Caco-2 (cell line): ENCODE measurements at places on chromosomes 3 and 15.

DNA sequence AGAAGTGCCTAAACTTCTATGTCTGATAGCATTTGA lies at the start of gene TP63:
Gene TP63, plus strand, starts transcription at position 17 of the 36 bp plus-strand sequence. CDS start 127 bp downstream, outside the sequence.
- no peak for DNase-seq

DNA sequence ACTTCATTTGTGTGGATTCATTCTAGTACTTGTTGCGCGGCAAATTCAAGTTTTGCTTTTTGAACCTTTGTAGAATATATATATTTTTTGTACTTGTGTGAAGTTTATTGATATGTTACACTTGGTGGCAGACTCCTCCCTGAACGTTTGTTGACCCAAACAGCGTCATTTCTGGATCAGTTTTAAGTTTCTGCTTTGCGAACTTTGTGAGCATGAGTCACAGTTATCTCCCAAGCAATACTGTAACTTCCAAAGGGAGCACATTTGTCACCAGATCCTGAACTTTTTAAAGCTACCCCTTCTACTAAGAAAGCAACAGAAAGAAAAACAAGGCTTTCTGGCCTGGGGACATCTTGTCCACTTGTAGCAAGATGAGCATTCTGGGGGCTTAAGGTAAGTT lies 74.8 kb upstream of the CACNA2D3 start:
- no peak for DNase-seq

- DNase-seq: no peak
Measured at GRCh38 chr15:91484141-91484540, 369.4 kb upstream of the SLCO3A1 start.

DNA sequence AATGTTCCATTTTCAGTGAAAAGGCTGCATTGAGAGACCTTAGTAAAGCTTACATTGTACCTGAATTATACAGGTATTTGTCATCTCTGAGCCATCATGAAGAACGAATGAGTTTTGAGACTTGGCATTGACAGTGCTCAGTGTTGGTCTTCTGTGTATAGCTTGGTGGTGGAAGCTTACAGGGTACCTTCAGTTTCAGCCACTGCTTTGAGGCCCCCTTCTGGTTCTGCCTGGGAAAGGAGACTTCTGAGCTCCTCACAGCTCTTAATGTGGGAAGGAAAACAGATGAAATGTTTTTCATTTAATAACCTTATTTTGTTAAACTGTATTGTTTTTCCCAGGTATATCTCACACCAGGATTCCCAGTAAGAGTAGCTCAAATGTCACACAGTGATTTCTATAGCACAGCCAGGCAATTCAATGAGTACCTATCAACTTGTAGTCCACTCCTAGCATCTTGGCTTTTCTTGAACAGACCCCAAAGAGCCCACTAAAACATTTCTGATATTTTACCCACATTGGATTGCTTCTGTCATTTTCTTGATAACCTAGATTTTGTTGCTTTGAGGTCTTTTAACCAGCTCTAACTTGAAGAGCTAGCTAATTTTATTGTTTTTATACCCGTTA lies 5.6 kb downstream of the SERPINI1 start:
- peak; percentile 55 for DNase-seq

DNA sequence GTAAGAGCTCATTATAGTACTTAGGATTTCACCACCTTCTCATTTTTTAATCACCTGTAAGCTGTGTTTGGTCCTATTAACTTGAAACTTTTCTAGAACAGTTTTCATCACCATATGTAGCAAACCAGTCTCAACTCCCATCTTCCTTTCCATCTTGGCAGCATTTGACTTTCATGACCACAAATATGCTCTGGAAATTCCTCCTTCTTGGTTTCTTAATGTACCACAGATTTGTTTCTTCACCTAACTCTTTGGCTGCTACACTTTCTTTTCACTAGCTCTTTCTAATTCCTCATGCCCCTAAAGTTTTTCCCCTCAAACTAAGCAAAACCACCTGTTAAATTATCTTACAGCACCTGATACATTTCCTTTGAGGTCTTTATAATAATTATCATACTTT lies 13.2 kb upstream of the NMB start:
- DNase-seq: no peak

GRCh38 chr3:62454916-62455315 lies 81.6 kb upstream of the FEZF2 start:
- no peak for DNase-seq

DNA sequence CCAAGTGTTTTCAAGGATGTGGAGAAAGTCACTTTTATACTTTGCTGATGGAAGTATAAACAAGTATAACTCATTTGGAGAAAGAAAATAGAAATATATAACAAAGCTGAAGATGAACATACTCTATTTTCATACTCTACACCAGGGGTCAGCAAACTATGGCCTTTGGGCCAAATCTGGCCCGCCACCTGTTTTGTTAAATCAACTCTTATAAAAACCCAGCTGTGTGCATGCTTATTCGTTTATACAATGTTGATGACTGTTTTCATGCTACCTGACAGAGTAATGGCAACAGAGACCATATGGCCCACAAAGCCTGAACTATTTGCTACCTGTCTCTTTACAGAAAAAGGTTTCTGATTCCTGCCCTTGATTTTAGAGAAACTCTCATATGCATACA lies 124.0 kb downstream of the NR1D2 start:
- DNase-seq: peak; percentile 38

DNA sequence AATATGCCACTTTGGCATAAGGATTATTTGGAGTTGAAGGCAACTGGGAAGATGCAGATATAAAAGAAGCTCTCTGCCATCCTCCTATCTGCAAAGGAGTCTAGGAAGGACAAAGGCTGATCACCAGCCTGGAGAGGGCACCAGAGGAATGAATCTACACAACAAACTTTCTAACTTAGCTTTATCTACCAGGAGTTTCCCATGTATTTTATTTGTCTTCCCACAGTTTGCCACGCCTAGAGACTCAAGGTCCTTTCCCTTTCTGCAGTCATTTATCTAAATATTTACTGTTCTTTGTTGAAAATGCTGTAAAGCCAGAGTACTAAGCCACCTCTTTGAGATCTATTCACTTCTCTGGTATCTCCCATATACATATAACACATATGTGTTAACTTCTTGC lies 32.2 kb downstream of the GPR176 start:
- DNase-seq: peak; percentile 59

GRCh38 chr3:149969110-149969939 lies 1.4 kb downstream of the PFN2 start:
- peak; percentile 71 for DNase-seq

DNA sequence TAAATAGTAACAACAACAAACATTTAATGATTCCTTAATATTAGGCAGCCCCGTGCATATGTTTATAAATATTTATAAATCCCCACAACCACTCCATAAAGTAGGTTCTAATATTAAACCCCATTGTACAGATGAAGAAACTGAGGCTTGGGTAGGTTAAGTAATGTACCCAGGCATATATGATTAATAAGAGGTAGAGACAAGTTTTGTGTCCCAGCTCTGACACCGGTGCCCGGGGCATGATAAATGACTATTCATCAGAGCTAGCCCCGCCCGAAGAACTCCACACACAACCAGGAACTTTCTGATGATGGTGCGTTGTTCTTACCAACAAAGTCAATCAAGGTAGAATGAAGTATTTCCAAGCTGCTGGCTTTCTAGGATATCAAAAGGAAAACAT lies 19.4 kb downstream of the CDCP1 start:
- DNase-seq: no peak

GRCh38 chr15:66773129-66773873 lies 71.3 kb downstream of the SMAD6 start:
- peak; percentile 79 for DNase-seq

DNA sequence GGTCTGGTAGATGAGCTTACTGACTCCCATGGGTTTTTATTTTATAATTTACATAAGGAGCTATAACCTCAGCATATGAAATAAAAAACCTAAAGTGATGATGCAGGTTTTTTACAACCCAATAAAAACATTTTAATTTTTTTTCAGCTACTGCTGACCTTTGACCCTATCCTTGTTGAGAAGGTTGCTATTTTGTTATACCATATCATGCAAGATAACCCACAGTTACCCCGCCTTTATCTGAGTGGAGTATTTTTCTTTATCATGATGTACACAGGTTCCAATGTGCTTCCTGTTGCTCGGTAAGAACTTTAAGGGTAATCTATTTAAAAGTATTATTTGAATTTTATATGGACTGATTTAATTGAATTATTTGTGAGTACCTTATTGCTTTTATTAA lies 70.8 kb downstream of the DNAJC13 start:
- no peak for DNase-seq

GRCh38 chr15:36186376-36186775 lies 393.1 kb upstream of the CDIN1 start:
- DNase-seq: no peak
